ENCODE measurements at places on chromosomes 4 and X.

DNA sequence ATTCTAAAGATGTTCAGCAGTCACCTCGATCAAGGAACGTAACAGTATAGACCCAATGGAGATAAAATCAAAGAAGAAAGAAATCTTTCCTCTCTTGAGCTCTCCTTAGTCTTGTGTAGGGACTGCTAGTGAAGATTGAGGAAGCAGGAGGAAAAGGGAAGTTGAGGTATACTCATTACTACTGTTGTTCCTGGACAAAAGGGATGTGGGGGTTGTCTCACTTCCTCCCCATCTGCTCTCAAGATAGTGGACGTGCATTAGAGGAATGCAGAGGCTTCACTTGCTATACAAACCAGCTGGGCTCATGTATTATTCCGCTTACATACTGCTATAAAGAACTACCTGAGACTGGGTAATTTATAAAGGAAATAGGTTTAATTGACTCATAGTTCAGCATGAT is 208.9 kb upstream of the ARHGEF9 start:
- no peak for DNase-seq

GRCh38 chr4:47109379-47109778 is 78.0 kb downstream of the GABRB1 start:
- no peak for DNase-seq

DNA sequence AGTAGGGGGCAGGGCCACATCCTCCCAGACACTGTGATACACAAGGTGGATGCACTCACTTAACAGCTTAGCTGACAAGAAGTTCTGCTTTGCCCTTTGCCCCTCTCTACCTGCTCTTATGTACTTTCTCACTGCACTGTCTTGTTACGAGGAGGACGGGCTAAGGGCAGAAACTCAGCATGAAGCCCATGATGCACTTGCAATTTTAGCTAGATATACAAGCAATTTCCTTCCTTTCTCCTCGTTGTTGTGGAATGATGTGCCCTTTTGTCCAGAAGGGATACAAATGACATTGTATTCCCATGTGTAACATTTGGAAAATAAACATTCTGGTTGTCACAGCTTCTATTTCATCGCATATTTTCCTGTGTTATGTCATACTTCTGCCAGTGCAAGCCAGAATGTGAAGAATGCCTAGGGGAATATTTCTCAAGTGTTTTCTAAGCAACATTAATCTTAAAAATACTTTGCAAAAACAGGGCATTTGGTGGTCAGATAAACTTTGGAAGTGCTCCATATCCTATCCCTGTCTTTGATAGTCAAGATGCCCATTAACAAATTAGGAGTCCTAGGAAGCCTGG is 47.2 kb downstream of the MAOA start:
- DNase-seq: no peak

GRCh38 chr4:16133406-16133805 is 49.6 kb upstream of the PROM1 start:
- no peak for DNase-seq

GRCh38 chr4:6962211-6963041 is 52.8 kb downstream of the TBC1D14 start:
- no peak for DNase-seq

DNA sequence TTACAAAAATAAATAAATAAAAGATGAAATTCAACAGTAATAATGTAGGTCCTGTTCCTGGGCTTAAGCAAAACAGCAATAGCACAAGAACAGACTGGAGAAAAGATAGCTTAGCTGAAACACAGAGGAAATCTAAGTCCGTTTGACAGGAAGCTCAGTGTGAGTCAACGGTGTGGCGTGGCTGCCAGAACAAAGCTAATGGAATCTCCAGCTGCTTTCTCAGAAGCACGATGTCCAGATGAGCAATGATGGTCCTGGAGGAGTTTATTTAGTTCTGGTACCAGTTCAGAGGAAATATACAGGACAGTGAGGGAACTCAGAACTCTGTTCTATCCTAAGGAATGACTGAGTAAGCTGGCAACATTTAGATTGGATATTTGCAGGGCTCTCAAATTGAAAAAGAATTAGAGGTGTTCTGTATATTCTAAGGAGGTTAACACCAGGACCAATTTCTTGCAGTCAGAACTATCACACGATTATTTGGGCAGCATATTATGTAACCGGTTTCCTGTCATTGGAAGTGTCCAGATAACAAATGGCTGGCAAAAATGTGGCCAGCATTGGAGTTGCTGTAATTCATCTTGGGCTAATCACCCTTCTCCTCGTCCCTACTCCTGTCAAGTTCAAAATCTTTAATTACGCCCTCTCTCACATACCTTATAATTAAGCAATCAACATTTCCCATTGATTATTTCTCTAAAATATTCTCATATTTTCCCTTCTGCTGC is 12.7 kb downstream of the GAB3 start:
- no peak for DNase-seq

- DNase-seq: no peak
These were observed 6.9 kb upstream of the ARX start for GRCh38 chrX:25022499-25023325.

DNA sequence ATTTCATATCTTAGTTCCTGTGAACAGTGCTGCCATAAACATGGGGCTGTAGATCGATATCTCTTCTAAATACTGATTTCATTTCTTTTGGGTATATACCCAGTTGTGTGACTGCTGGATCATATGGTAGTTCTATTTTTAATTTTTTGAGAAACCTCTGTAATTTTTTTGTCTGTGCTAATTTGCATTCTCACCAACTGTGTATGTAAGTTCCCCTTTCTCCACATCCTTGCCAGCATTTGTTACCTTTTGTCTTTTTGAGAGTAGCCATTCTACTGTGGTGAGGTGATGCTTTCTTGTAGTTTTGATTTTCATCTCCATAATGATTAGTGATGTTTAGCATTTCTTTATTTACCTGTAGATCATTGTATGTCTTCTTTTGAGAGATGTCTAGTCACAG is 2086.5 kb upstream of the TENM3 start:
- no peak for DNase-seq

- peak; percentile 69 for DNase-seq
These were observed 660 bp downstream of the WWC2 start for GRCh38 chr4:183099537-183100297.

DNA sequence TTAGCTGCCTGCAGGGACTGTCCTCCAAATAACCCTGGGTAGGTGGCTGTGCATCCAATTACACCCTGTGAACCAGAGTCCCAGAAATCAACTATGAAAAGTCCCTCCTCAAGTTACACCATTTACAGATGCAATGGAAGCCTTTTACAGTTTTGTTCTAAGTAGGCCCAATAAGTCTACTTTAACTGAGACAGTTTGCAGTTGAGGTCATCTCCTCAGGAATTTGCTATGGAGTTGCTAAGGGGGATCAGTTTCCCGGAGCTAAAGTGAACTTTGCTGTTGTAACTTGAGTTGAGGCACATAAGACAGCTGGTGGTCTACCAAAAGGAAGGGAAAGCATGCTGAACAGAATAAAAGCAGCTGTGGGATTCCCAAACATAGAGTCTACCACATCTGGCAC is 121.6 kb upstream of the STK26 start:
- no peak for DNase-seq

GRCh38 chrX:121655276-121655675 is 607.9 kb downstream of the GLUD2 start:
- DNase-seq: no peak

DNA sequence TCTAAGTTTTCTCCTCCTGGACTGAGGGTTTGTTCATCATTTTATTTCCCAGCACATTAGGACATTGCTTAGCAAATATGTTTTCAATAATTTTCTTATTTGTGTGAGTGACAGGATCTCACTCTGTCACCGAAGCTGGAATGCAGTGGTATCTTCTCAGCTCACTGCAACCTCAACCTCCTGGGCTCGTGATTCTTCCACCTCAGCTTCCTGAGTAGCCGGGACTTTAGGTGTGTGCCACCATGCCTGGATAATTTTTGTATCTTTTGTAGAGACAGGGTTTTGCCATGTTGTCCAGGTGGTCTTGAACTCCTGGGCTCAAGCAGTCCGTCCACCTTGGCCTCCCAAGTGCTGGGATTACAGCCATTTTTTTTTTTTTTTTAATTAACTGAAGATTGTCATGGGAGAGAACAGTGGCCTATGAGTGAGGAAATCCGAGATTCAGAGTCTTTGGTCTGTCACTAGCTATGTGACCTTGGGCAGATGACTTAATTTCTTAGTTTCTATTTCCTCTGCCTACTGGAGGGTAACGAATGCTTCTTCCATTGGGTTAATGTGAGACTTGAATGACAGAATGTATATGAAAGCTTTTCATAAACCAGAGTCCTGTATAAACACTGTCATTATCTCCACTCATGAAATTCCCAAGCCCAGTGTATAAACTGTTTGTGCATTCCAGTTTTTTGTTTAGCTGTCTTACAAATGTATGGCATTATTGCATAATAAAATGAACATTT is 23.9 kb downstream of the MOB1B start:
- DNase-seq: no peak

DNA sequence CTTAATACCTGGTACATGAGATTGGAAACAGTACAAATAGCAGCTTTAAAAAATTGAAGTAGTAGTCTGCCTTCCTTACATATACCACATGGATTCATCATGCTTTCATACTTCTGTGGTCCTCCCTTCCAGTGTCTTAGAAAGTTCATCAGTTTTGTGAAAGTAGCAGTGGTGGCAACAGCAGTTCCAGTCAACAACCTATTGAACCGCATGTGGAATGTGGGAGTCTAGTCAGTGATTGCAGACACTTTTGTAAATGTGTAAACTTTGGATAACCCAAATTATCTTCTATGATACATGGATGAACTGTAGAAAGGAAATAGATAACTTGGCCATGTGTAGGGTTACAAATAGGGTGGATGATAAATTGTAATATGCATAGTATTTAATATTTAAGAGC is 34.1 kb downstream of the FNIP2 start:
- no peak for DNase-seq

DNA sequence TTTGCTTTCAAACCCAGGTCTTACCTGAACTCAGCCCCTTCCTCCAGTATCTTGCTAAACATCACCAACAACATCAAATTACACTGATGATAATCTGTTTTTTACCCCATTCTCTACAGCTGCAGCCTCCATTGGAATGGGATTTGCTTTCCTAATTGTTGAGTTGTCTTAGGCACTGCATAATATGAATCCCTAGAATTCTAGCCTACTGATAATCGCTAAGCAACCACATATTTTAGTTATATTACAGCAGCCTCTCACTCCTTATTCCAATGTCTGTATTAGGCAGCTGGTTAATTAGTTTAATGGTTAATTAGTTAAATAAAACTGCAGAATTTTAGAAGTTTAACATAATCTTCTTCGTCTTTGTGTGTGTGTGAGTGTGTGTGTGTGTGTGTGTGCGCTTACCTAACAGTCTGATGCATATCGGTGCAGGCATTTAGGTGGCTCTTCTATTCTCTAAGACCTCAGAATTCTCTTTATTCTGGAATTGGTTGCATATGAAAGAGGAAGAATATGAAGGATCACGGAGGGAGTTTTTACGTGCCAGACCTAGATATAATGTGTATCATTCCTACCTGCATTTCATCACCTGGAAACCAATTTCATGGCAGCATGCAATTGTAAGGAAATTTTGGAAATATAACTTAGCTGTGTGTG is 5.3 kb upstream of the COMMD8 start:
- DNase-seq: no peak

GRCh38 chr4:107129076-107129475 is 93.0 kb upstream of the DKK2 start:
- DNase-seq: no peak

- DNase-seq: no peak
These were observed 7.7 kb downstream of the GAK start for GRCh38 chr4:924107-925096.

GRCh38 chr4:7826909-7827306 is 112.8 kb downstream of the AFAP1 start:
- no peak for DNase-seq

GRCh38 chrX:115311139-115311538 is 21.6 kb downstream of the LUZP4 start:
- no peak for DNase-seq

DNA sequence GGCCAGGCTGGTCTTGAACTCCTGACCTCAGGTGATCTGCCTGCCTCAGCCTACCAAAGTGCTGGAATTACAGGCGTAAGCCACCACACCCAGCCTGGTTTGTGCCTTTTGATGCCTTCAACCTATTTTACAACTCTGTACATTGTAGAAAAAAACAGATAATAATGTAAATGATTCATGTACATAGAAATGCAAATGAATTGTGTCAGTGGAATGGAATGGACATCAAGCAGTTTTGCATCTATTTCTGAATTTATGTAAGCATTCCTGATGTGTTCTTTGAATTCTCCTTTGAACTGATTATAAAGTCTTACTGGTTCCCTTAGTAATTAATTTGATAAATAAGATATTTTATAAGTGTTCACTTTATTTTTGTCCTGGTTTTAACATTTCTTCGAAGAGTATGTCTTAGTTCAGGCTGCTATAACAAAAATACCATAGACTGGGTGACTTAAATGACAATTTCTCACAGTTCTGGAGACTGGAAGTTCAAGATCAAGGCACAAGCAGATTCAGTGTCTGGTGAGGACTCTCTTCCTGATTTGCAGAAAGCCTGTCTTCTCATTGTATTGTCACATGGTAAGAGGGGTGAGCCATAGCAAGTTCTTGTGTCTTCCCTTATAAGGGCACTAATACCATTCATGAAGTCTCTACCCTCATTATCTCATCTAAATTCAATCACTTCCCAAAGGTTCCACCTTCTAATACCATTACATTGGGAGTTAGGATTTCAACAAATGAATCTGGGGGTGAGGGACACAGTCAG is 162.2 kb upstream of the S100G start:
- no peak for DNase-seq

GRCh38 chr4:124053872-124054538 is 657.4 kb downstream of the SPRY1 start:
- DNase-seq: no peak

- DNase-seq: no peak
These were observed 116.4 kb downstream of the LARP7 start for GRCh38 chr4:112753333-112753732.

- no peak for DNase-seq
These were observed 128.5 kb downstream of the NFKB1 start for GRCh38 chr4:102629673-102630072.

DNA sequence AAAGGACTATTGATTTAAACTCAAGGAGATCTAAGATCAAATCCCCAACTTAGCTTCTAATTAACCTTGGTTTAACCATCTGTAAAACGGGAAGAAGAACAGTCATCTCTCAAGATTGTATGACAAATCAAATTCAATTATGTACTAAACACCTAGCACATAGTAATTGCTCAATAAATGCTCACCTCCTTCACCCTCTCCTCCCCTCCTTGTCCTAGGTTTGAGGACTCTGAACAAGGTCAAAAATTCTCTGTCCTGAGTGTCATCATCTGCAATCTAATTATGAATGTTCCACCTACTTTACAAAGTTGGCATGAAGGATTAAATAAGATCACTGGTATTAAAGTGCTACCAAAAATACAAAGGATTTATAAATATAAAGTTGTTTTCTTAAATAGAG is 320.1 kb upstream of the PPARGC1A start:
- no peak for DNase-seq

- no peak for DNase-seq
These were observed 30.5 kb upstream of the LIMCH1 start for GRCh38 chr4:41507291-41507947.

- no peak for DNase-seq
These were observed 295.9 kb downstream of the KCNIP4 start for GRCh38 chr4:21652508-21653231.

- DNase-seq: no peak
These were observed 20.5 kb upstream of the ZNF81 start for GRCh38 chrX:47815901-47816845.

- DNase-seq: no peak
These were observed 48.0 kb downstream of the RAPGEF2 start for GRCh38 chr4:159150821-159151390.

Data from RWPE2 (cell line).